ENCODE measurements at places on chromosomes 3 and 15.

DNA sequence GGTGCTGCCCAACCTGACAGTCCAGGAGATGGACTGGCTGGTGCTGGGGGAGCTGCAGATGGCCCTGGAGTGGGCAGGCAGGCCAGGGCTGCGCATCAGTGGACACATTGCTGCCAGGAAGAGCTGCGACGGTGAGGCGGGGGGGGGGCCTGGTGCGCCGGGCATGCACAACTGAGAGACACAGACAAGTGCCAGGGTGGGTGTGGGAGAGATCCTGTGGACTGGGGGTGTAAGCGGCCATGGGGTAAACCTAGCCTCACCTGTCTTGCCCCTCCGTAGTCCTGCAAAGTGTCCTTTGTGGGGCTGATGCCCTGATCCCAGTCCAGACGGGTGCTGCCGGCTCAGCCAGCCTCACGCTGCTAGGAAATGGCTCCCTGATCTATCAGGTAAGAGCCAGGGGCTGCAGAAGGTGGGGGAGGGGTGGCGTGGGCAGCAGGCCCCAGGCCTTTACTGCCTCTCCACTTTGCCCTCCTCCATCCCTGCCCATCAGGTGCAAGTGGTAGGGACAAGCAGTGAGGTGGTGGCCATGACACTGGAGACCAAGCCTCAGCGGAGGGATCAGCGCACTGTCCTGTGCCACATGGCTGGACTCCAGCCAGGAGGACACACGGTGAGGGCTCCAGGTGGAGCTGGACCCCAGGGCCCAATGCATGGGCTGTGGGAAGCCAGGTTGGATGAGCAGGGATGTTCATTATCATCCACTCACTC lies 3.3 kb downstream of the CHRD start:
- DNase-seq = no peak

DNA sequence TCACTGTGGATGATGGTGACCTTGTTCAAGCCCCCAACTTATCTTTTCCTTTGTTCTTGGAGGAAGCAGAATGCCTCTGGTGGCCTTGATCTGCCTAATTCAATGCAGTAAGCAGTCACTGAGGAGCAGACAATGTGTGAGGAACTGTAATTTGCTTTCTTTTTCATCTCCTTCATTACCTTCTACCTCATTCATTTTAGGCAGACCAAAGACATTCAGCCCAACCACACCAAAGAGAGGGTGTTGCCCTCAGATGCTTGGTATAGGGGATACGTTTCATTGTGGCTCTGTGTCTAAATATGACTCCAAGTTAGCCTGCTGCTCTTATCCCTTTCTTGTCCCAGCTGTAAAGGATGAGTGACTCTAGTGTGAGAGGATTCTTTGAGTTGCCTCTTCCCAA lies 15.3 kb downstream of the EXOSC7 start:
- DNase-seq = no peak

DNA sequence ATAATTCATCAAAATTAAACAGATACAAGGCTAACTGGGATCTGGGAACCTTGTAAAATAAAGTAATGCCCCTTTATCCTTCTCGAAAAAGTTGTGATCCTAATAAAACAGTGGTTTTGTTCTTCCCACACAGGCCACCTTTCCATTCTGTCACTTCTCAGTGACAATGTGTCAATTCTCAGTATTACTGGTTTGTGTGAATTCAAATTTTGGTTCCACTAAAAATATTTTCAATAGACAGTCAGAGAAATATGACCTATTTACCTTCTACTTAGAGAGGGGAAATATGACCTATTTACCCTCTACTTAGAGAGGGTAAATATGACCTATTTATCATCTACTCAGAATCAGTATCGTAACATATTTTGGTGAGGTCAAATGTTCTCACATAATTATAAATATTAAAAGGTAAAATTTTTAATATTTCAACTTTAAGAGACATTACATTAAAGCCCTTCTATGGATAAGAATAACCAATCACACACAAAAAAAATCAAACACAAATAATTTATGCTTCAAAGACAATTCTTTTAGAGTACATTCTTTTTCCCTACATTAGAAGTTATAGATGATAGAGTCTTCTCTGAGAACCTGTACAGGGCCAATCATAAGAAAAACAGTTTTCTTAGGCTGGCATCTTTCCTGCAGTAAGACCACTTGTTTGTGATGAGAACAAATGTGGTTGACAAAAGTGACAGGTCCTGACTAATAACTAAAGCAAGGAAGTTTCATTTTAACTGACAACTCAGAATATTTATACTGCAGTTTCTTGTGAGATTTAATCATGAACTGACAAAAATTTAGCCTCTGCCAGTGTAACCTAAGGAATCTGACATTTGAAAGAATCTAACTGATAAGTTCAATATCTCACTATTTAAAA lies 323.3 kb downstream of the DIPK2A start:
- DNase-seq = no peak

DNA sequence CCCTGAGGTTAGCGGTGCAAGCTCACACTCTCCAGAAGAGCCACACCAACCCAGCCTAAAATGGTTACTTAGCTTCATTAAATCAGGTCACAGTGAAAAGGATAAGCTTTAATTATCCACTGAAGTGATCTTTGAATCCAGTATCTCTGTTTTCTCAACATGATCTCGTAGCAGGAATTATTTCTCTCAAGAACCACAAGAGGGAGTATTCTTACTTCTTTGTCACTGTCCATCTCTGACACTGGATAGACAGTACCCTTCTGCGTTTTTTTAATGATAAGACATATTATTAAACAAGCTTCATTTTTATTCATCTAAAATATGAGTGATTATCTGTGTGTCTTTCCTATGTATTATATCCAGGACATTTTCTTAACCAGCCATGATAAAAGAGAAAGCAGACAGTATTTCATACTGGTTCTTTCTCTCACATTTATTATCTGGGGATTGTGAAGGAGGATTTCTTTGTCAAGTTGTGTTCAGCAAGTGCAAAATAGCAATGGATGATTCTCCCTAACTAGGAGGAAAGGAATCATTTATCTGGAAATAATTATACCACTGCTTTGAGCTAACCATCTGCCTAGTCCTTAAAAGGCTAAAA lies 105.4 kb upstream of the CCDC54 start:
- peak; percentile 25 for DNase-seq

DNA sequence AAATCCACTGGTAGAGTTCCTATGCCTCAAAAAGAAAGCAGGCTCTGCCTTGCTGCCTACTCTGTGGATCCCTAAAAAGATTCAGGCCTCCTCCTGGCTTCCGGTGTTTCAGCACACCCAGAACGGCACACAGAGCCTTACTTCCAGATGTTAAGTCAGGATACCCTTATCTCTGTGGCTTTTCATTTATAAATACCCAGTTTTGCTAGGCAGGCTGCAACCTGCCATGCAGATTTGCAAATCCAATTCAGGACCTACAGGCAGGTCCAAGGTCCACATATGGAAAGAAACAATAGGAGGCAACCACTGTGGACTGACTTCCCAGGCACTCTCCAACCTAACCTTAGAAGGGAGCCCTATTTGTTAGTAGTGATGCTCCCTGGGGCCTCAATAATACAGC lies 30.7 kb downstream of the EFL1 start:
- DNase-seq = no peak

GRCh38 chr3:140568842-140569520 lies 108.9 kb upstream of the TRIM42 start:
- DNase-seq = no peak

DNA sequence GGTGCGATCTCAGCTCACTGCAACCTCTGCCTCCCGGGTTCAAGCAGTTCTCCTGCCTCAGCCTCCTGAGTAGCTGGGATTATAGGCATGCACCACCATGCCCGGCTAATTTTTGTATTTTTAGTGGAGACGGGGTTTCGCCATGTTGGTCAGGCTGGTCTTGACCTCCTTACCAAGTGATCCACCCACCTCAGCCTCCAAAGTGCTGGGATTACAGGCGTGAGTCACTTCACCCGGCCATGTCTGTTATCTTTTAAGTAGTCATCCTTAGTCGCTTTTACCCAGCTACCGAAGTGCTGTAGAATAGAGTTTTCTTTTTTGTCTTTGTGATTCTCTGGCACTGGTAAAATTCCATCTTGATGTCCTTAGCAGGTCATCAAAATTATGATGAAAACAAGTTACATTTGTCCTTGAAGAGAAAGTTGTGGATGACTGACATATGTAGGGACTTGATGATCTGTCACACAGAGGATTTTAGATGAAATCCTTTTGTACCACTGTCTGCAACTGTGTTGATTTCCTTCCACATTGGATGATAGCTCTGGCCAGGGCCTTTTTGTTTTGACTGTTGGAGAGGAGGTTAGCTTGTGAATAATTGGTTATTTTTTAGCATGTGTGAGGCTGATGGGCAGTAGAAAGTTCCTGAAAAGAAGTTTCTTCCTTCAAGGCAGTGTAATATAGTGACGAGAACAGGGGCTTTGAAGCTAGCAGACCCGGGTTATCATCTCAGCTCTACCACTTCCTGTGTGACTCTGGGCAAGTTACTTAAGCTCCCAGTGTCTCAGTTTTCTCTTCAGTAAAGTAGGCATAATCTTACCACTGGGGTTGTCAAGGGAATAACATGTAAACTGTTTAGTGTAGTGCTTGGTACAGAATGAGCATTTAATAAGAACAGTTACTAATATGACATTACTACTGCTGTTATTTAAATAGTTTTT lies 18.8 kb downstream of the ATG7 start:
- no peak for DNase-seq

DNA sequence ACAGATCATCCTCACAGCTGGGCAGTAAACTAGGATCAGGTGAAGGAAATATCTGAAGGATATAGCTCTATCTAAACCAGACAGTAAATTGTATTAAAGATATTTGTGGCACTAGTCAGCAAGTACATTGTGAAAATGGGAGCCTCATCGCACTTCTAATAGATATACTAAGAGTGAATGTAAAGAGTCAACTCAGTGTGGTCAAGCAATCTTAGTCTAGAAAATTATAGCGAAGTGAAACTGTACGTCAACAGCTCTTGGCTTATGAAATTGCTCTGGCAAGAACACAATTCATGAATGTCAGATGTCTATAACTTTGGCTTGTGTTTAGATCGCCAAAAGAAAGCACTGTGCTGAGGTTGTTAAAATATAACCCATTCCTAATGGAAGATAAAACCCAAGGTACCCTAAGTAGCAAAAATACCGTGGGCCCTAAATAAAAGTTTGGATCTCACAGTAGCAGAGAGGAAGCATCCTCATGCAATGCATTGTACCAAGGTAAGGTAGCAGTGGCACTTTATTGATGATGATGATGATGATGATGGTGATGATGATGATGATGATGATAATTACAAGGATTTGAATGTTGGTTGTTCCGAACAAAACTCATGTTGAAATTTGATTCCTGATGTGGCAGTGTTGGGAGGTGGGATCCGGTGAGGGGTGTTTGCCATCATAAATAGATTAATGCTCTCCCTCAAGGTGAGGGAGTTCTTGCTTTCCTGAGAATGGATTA lies 228.5 kb downstream of the UNC13C start:
- DNase-seq = no peak

GRCh38 chr3:10964537-10965167 lies 27.9 kb upstream of the SLC6A1 start:
- peak; percentile 84 for DNase-seq

DNA sequence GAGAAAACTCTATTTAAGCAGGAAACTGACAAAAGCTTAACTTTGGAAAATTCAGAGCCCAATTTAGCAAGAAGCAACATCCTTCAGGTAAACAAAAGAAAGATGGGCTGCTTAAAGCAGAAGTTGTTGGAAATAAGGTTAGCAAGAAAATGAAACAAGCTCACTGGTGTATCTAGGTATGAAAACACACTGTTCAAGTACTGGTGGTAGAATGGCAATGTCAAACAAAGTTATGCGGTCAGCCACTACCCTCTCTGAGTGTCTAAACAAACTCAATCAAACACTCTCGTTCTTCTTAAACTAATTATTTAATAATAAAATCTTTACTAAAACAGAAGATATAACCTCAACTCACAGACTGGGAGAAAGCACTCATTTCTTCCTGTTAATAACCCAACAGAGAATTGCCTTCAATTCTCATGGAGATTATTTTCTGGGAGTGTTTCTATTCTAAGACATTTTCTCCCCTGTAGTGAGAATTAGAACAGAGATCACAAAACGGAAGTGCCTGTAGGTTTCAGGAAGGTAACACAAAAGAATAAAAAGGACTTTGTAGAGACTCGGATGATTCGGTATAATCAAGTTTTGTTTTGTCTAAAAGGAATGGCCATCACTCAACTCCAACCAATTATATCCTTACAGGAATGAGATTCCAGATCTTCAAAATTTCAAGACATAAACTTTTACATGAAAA lies 28.9 kb downstream of the PRICKLE2 start:
- no peak for DNase-seq

GRCh38 chr3:859135-859534 lies 233.7 kb upstream of the CNTN6 start:
- no peak for DNase-seq

DNA sequence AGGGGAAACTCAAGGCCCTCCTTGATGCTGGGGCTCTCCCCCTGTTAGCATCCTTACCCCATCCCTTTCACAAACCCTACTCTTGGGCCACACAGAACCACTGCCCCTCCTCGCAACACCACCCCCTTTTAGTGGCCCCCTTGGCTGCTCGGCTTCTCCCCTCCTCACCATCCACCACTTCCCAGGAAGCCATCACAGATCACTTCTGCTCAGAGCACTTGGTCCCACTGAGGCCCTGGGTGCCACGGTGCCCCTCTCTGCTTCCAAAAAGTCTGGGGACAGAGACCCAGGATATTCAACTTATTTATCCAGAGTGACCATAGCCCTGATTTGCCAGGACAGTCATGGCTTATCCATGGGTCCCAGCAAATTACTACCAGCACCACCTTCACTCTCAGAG lies 2.4 kb downstream of the RHCG start:
- no peak for DNase-seq

All from HuH-7 (cell line).